ENCODE measurements at places on chromosomes 5 and 9.

DNA sequence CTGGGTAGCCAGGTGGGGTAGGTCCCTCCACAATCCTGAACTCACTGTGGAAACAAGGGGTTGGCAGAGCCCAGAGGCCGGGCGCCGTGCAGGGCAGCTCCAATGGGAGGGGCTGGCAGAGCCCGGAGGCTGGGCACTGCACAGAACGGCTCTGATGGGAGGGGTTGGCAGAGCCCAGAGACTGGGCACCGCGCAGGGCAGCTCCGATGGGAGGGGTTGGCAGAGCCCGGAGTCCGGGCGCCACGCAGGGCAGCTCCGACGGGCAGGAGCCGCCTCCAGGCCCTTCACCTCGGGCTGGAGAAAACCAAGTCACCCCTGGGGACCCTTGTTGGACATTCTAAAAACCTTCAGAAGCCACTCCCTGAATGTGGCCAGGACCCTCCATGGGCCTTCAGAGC, 9.3 kb downstream of the NACC2 start:
- no peak for DNase-seq

DNA sequence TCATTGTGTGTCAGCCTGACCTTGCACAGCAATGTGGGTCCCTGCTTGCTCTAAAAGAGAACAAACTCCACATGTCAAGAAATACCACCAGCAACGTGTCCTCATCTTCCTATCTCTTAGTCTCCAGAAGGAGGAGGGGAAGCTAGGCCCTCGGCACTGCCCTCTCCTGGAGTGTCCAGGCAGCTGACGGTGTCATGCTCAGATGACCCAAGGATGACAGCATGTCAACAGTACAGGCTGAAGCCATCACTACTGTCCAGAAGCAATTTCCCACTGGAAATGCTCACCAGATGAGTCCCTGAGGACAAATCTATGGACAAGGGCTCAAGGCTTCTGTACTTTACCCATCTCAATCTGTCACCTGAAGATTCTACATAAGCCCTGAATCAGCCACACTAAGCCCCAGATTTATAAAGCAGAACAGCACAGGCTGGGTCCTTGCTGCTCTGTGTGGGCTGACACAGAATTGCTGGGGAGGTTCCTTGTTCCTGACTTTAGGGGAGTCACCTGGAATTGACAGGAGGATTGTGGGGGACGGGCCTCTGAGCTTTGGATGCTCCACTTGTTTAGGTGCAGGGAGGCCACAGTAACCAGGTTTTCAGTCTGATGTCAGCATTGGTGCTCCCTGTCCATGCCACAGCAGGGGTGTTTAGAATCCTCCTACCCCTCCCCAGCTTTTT, 210.2 kb downstream of the DAB2IP start:
- DNase-seq: no peak

DNA sequence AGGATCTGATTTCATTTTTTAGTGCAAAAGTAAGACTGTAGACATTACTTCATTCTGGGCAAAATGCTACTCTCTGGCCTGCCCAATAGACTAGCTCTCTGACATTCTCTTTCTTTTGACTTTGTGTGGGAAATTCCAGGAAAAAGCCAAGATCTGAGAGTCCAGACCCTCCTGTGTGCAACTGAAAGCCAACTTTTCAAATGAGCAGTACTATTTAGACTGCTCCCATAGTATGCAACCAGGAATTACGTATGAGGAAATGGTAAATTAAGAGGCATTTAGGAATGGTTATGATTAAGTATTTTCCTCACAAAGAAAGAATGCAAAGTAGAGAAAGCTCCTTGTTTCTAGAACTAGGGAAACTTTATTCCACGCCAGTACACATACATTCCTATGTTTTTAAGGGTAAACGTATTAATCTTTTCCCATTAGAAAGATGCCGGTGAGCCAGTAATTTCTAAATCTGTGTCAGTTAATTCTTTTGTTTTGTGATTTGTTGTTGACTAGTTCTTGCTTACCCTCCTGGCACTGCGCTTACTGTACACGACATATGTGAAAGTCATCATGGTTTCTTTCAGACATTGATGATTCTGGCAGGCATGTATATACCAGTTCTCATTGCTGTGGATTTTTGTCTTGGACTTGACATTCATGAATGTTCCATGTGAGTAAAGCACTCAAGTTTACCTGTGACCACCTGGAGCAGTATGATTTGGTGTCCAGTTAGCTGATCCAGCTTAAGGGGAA, 56.0 kb downstream of the AOPEP start:
- no peak for DNase-seq

DNA sequence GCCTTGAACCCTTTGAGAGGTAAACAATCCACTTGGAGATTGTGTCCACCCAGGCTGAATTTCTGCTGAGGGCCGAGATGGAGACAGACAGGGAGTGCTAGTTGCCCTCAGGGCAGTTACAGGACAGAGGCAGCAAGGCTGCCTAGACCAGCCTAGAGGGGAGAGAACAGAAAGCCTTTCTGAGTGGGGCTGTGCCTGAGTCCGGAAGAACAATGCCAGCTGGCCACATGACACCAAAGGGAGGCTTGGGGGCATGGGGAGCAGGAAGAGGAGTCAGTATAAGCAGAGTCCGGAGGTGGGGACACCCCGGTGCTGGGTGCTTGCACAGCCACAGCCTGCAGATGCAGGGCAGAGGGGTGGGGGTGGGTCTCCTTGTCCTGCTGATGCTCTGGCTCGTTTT, 145.7 kb downstream of the CFAP90 start:
- no peak for DNase-seq

- no peak for DNase-seq
Observed at GRCh38 chr5:9105851-9106250, 440.0 kb downstream of the SEMA5A start.

- DNase-seq: no peak
Observed at GRCh38 chr9:113556877-113557593, 93.5 kb downstream of the RGS3 start.

DNA sequence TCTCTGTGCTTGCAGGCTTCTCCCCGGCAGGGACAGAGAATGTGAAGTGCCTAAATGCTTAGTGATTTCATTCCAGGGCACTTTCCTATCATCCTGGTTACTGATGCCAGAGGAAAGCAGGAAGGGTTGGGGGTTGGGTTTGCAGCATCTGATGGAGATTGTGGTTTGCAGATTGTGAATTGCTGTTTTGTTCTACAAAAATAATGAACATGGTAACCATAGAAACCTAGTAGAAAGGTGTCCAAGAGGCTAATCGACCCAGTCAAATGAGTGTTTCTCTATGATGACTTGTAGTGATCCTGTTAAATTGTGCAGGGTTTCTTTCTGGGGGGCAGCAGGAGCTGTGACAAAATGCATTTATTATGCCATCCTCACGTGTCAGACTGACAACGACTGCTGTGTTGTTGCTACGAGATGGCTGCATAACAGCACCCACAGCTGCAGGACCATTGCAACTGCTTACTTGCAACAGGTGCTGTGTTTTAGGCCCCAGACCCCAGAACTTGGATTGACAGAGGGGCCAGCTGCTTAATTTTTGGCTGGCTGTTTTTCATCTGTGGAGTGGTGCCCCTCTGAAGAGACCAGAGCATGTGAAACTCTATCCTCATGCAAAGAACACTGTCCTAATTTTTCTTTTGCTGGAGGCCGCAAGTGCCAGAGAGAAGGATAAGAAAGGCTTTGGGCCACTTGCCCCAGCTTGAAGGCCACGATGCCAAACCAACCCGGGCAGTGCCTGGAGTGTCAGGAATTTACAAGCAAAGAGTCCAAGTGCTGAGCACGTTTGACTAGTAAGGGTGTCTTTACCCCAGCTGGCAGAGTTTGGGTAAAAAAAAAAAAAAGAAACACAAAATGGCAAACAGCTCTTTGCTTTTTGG, 397.8 kb downstream of the GADD45G start:
- no peak for DNase-seq

- no peak for DNase-seq
Observed at GRCh38 chr9:134010310-134011173, 14.7 kb upstream of the BRD3OS start.

DNA sequence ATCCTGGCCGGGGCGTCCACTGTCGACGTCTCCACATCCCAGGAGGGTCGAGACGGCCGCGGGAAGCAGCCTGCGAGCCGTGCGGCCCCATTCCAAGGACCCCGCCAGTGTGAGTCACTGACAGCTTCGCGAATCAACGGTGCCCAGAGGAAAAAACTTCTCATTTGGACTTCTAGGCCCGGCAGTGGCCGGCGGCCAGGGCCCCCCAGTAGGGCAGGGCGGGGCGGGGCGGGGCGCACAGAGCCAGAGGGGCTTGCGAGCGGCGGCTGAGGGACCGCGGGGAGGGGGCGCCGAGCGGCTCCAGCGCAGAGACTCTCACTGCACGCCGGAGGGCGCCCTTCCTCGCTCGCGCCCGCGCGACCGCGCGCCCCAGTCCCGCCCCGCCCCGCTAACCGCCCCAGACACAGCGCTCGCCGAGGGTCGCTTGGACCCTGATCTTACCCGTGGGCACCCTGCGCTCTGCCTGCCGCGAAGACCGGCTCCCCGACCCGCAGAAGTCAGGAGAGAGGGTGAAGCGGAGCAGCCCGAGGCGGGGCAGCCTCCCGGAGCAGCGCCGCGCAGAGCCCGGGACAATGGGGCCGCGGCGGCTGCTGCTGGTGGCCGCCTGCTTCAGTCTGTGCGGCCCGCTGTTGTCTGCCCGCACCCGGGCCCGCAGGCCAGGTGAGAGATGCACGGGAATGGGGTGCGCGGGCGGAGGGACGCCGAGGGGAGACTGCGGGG, at the start of gene F2R:
TSS of gene F2R (plus strand) at position 391 of the 720 bp plus-strand sequence. CDS start at position 573, 182 bp downstream.
- DNase-seq: peak; percentile 35
